T1000 (cell line): ENCODE measurements at places on chromosomes 6 and 20.

DNA sequence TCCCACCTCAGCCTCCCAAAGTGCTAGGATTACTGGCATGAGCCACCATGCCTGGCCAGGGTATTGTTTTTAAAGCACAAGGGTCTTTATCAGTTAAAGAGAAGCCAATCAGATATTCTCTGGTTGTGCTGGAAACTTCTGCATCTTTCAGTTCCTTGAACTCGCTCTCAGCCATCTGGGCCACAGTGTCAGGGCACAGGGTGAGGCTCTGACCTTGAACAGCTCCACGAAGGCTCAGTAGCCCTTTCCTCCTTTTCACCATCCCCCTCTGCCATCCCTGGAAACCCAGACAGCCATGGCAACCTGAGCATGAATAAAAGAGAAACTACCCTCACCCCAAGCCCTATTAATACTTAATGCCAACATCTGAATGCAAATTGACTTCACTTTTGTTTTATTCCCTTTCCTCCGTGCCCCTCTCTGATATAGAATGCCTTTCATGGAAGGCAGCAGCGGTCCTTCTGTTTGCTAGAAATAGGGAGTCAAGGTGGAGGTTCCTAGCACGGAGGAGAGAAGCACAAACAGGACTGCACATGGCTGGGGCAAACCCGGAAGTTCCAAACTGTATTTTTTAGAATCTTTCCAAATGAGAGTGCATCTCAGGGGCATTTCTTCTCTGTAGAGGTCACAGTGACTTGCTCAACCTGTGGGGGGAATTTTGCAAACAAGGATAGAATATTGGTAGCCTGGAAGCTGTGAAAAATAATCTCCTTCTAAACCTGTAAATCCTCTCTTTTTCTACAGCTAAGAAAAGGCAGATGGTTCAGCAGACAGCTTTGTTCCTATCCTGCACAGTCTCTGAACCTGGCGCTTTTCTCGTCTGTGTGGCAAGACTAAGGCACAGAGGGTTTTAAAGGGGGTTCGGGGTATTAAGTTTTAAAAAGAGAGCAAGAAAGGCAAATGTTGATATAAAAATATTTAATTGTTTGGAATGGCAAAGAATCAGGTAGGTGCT lies 176.4 kb upstream of the RREB1 start:
- no peak for DNase-seq

- DNase-seq = peak; percentile 10
Observed at GRCh38 chr6:24581084-24581669, 64.8 kb downstream of the KIAA0319 start.

DNA sequence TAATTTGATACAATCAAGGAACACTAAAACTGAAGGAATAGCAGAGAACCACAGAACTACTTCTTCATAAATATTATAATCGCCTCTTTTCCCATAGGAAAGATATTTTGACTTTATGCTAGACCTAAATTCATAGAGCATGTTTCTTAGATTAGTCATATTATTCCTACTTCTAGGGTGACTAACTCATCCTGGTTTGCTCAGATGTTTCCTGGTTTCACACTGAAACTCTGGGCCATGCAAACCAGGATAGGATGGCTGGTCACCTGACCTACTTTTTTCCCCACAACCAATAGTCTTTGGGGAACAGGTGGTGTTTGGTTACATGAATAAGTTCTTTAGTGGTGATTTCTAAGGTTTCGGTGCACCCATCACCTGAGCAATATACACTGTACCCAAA lies 42.8 kb downstream of the MMS22L start:
- DNase-seq = no peak

DNA sequence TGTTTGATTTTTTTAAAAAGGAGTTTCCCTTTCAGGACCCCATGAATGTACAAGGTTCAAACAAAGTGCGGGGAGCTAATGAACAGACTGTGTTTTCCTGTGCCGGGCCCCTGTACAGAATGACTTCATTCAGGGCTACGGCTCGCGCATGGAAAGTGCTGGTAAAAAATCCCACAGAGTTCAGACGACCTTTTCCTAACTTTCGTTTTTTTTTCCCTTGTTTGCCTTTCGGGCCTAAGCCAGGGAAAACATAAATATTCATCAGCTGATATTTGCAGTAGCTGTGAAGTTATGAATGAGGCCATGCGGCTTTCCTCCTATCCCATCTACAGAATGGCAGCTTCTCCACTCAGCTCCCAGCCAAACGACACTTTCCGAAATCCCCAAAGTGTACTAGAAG lies 74.0 kb downstream of the HAO1 start:
- DNase-seq = no peak

GRCh38 chr6:135424385-135424784 lies 73.2 kb downstream of the AHI1 start:
- no peak for DNase-seq

GRCh38 chr20:57398231-57398821 lies 7.1 kb downstream of the RBM38 start:
- DNase-seq = no peak

GRCh38 chr6:119834418-119834817 lies 484.9 kb upstream of the MAN1A1 start:
- no peak for DNase-seq

GRCh38 chr20:51596668-51597388 lies 54.3 kb upstream of the NFATC2 start:
- DNase-seq = no peak

DNA sequence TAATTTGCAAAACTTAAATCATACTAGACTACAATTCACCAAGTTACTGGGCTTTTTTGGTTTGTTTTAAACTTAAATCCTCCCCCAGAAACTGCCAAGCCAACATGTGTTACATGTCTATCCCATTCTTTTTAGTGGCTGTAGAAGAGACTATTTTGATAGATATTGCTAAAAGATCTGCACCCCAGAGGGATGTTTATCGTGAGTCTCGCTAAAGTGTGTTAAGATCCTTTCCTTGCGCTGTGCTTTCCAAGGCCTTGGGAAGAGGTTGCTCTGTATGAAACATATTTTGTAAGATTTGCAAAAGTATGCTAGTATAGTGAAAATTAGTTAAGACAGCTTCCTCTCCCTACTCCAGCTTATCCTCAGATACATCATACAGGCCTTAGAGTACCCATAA lies 63.0 kb downstream of the GPX5 start:
- DNase-seq = no peak

DNA sequence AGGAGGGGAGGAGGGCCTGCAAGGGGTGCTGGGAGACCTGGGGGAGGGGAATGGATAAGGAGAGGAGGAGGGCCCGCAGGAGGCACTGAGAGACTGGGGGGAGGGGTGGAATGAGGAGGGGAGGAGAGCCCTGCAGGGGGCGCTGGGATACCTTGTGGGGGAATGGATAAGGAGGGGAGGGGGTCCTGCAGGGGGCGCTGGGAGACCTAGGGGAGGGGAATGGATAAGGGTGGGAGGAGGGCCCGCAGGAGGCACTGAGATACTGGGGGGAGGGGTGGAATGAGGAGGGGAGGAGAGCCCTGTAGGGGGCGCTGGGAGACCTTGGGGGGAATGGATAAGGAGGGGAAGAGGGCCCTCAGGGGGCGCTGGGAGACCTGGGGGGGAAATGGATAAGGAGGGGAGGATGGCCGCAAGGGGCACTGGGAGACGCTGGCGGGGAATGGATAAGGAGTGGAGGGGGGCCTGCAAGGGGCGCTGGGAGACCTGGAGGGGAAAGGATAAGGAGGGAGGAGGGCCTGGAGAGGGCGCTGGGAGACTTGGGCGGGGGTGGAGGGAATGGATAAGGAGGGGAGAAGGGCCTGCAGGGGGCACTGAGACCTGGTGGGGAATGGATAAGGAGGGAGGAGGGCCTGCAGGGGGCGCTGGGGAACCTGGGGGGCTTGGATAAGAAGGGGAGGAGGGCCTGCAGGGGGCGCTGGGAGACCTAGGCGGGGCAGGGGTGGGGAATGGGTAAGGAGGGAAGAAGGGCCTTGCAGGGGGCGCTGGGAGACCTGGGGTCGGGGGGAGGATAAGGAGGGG lies 1.3 kb upstream of the CTCFL start:
- no peak for DNase-seq

GRCh38 chr6:108707328-108707976 lies 140.8 kb upstream of the ARMC2 start:
- no peak for DNase-seq

GRCh38 chr20:10798811-10799210 lies 125.0 kb upstream of the JAG1 start:
- DNase-seq = no peak

DNA sequence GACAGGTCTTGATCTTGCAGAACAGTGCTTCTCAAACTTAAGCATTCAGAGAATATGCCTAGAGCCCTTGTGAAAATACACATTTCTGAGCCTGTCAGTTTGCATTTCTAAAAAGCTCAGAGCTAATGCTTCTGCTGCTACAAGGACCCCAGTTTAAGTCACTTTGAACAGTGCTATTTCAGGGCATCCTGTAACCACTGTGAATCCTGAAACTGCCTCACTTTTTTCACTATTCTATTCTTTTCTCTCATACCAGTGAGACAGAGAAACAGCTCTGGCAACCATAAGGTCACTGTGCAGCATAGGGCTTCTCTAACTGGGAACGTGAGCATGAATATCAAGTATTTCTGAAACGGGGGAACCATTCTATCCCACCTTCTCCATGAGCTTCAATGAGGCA lies 51.2 kb downstream of the LGSN start:
- no peak for DNase-seq

GRCh38 chr6:160386869-160387530 lies 38.8 kb downstream of the SLC22A3 start:
- DNase-seq = peak; percentile 35

GRCh38 chr6:23980965-23981364 lies 145.1 kb upstream of the NRSN1 start:
- DNase-seq = no peak

DNA sequence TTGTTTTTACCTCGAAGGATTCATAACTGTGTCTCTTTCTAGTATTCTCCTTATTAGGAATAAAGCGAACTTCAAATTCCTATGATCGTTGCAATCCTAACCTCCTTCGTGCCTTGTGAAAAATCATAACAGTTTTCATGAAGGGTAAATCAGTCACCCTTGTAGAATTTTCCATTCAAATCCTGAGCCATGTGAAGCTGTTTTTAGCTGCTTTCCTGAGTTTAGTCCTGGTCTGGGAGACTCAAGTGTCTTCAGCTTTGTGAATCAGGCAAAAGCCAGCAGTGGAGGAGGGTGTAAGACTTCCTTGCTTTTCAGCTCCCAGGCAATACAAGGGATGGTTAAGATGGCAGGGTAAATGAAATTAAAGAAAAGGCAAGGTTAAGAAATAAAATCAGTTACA lies 24.3 kb downstream of the GCNT2 start:
- DNase-seq = no peak

- DNase-seq = peak; percentile 9
Observed at GRCh38 chr6:25883536-25883935, 9.5 kb upstream of the SLC17A3 start.

DNA sequence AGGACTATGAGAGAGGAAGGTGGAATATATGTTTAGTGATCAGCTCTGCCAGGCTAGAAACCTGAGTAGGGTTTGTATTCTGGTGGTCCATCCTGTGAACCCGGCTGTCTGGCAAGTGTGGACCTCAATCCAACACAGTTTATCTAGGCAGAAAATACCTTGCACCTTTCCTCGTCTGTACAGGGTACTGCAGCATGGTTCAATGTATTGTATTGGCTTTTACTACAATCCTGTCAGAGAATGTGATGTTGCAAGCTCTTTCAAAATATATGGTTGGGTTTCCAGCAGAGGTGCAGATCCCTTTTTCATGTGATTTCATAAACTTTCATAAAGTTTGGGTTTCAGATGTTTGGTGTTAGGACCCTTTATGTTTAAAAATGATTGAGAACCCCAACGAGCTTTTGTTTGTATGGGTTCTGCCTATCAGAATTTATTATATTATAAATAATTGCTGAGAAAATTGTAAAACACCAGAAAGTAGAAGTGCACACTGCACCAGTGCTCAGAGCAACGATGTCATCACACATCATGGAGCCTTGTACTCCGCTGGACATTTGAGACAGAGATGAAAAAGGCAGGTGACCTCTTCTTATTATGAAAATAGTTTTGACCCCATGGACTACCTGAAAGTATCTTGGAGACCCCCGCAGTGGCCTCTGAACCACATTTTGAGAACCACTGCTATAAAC lies 106.6 kb downstream of the RTN4IP1 start:
- no peak for DNase-seq

- no peak for DNase-seq
Observed at GRCh38 chr6:149268768-149269167, 48.7 kb upstream of the TAB2 start.
